Activated T-cell treated with anti-CD3 and anti-CD28 coated beads for 48 hours (primary cell): ENCODE measurements at places on chromosomes 11 and 22.

GRCh38 chr22:46138058-46138797 is 12.1 kb upstream of the PPARA start:
- no peak for DNase-seq

DNA sequence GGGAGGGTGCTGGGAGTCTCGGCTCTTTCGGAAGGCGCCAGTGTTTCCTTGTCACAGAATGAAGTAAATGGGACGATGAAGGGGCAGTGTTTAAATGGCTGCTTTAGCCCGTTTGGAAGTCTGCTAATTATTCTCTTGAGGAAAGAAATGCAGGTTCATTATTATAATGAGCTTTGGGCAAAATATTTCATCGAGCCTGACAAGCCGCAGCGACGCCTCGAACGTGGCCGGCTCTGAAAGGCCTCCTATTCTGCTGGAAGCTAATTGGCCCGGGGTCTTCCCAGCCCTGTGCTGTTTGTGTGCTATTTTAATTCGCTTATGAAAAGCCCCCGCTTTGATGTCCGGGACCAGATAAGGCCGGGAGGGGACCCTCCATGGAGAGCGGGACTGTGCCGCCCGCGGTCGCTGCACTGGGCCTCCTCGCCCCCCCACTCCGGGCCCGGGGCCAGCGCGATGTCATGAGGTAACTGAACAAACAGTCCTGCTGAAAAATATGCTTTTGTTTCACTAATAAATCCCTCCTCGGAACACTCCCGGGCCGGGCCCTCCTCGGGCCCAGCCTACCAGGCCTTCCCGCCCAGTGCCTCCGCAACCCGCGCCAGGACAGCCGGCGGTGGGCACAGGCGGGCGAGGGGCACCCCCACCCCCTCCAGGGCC is 78.4 kb downstream of the CDKN1C start:
- no peak for DNase-seq

DNA sequence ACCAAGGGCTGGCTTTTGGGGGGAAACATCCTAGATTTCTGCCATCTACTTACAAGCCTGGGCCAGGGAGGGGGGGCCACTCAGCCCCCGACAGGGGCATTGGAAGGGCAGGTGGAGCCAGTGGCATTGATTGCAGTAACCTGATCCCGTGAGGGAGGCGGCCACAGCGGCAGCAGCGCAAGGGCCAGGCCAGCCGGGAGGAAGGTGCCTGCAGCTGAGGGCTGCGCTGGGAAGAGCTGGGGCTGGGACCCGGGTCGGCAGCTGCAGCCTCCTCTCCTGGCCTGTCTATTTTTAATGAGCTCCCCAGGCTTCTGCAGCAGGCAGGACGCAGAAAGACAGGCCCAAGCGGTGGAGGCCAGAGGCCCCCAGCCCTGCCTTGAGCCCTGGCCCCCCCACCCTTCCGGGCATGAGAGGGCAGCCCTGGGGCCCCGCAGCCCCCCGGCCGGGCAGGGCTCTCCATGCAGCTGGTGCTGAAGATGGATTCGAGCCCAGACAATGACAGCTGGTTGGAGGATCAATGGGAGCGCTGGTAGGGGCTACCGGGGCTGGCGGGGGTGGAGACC is 10.6 kb downstream of the FREY1 start:
- DNase-seq: no peak

- no peak for DNase-seq
These were observed 173.2 kb downstream of the DSCAML1 start for GRCh38 chr11:117623831-117624271.

DNA sequence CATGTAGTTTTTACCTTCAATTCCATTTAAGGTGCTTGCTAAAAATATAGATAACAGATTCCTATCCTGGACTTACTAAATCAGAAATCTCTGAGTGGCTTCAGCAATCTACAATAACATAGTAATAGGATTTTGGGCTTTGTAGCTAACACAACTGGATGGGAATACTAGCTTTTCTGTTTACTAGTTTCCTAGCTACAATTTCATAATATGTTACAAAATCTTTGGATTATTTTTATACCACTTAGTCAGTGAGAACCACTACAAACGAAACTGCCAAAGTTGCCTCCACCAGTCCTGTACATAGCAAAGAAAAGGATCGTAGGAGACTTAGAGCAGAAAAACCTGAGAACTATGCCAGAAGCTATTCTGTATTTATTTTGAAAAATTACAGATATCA is 87.7 kb upstream of the ANO3 start:
- no peak for DNase-seq

GRCh38 chr11:116535120-116535519 is 237.7 kb downstream of the BUD13 start:
- no peak for DNase-seq

DNA sequence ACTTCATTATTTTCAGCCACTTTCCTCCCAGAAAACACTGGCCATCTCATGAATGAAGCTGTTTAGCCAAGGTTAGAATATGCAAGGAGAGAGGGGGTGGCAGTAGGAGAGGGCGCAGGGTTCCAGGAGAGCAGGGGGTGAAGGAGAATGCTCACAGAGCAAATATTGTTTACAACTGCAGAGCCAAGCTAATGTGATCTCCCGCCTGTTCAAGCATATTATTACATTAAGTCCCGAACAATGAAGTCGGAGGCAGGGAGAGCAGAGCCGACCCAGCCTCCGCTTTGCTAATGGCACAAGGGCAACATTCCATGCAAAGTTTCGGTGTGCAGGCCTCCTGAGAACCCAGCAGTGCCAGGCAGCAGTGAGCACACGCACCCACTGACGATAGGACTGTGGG is 80.1 kb downstream of the MICAL3 start:
- no peak for DNase-seq

GRCh38 chr22:44892803-44893730 is 116.7 kb downstream of the PHF21B start:
- no peak for DNase-seq

GRCh38 chr22:35475545-35475944 is 65.1 kb upstream of the RASD2 start:
- DNase-seq: no peak

DNA sequence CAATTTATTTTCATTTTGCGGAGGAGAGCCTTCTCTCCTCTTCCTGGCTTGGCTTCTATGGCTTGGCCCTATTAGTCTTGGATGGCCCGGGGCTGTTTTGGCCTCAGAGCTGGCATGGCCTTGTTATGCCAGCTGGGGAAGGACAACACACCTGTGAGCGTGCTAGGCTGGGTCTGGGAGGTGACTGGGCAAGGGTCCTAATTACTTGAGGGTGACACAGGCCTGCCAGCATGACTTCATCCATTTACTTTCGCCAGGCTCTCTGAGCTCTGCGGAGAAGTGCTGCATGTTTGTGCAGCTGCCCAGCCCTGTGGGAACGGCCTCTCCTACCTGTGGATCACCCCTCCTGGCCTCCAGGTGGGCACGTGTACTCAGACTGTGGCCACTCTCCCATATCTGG is 153.6 kb downstream of the SNX19 start:
- DNase-seq: no peak

DNA sequence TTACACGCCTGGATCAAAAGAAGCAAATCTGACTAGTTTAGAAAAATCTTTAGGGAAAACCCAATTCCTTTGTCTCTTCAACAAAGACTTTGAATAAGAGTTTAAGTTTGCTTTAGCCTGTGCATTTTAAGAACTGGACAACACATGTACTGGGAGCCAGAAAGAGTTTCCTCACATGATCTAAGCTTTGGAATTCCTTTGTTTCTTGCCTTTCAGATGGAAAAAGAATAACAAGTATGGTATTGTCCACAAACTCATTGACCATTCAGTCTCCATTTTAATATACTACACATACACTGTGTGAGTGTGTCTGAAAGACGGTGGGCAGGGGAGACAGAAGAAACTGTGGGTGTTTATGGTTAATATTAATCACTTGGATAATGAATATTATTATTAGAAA is 205.6 kb downstream of the MAML2 start:
- DNase-seq: no peak

DNA sequence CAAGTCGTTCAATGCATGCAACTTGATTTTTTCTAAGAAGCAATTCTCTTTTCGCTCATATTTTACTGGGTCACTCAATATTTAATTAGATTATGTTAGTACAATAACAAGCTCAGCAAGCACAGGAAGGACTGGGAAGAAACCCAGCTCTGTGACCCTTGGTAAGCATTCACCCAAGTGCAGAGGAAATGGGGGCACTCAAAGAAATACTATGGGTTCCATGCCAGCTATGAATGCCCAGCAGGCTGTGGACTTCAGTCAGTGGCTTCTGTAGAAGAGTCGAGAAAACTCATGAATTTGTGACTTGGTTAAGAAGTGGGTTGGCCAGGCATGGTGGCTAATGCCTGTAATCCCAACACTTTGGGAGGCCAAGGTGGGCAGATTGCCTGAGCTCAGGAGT is 123.6 kb downstream of the GALNT18 start:
- no peak for DNase-seq

- DNase-seq: no peak
These were observed 26.7 kb downstream of the RRP8 start for GRCh38 chr11:6576471-6577373.

GRCh38 chr11:73386016-73386415 is 9.8 kb downstream of the RELT start:
- DNase-seq: no peak

- DNase-seq: peak; percentile 60
These were observed 2.8 kb downstream of the PARVB start for GRCh38 chr22:44026630-44027511.

DNA sequence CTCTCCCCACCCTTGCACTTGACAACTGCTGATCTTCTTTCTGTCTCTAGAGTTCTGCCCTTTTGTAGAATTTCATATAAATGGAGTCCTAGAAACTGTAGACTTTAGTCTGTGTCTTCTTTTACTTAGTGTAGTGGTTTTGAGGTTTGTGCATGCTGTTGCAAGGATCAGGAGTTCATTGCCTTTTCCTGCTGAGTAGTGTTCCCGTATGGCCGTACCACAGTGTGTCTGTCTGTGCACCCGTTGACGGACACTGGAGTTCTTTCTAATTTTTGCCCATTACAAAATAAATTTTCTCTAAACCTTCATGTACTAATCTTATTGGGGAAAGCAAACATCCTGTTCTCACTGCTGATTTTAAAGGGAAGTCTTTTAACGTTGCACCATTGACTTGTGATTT is 138.1 kb downstream of the TBC1D22A start:
- no peak for DNase-seq

- DNase-seq: no peak
These were observed 101.3 kb upstream of the GAL start for GRCh38 chr11:68583041-68583446.

GRCh38 chr22:37661160-37661924 is 2.8 kb downstream of the PDXP start:
- DNase-seq: no peak

GRCh38 chr22:26697151-26697550 is 39.8 kb downstream of the MIAT start:
- no peak for DNase-seq

DNA sequence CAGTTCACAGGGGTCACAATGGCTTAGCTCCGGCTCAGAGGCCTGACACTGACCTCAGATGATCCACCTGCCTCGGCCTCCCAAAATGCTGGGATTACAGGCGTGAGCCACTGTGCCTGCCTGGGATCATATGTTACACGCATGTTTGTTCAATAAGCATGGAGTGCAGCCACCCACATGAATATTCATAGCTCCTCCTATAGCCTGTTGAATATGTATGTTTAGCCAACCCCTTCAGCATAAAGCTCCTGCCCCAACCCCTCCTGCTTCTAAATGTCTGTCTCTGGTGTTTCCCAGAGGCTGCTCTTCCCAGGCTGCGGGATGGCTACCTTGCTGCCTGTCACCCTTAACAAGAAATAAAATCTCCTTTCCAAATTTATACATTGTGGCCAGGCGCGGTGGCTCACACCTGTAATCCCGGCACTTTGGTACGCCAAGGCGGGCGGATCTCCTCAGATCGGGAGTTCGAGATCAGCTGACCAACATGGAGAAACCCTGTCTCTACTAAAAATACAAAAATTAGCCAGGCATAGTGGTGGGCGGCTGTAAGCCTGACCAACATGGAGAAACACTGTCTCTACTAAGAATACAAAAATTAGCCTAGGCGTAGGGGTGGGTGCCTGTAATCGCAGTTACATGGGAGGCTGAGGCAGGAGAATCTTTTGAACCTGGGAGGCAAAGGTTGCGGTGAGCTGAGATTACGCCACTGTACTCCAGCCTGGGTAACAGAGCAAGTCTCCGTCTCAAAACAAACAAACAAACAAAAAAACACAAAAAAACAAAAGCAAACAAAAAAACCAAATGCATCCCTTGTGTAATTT is 1.1 kb upstream of the APOBEC3F start:
- no peak for DNase-seq

GRCh38 chr22:49450498-49450897 is 377.2 kb downstream of the BRD1 start:
- DNase-seq: no peak

GRCh38 chr11:79290761-79291160 is 150.1 kb downstream of the TENM4 start:
- DNase-seq: no peak

DNA sequence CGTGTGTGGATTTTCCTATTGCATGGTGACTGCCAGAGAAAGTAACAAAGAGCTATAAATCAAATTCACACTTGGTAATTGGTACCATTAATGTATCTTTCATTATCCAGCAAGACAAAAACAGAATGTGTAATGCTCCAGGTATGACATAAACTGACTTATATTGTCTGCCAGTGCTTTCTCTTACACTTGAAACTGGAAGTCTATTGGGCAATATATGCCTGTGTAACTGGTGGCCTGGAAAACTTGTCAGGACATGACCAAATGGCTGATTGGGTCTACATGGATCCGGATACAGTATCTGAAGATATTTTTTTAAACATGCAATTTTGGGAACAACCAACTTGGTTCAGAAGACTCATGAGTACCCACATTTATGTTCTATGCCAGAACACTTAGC is 174.6 kb upstream of the ARHGAP42 start:
- no peak for DNase-seq

DNA sequence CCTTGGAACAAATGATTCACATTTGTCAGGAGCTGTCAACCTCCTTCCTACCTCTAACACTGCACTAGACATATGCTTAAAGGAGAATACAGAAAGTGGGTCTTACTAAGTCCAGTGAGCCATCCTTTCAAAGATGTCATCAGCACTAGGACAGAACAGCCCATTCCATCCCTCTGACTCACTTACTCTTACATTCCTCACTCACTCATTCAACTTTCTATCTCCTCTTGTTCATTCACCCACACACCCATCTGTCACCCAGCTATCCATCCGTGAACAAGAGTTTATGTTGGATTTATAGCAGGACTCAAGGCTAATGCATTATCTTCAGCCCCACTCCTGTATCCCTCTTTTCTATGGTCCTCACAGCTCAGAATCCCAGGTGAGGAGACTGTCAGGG is 9.1 kb downstream of the INSC start:
- DNase-seq: no peak

DNA sequence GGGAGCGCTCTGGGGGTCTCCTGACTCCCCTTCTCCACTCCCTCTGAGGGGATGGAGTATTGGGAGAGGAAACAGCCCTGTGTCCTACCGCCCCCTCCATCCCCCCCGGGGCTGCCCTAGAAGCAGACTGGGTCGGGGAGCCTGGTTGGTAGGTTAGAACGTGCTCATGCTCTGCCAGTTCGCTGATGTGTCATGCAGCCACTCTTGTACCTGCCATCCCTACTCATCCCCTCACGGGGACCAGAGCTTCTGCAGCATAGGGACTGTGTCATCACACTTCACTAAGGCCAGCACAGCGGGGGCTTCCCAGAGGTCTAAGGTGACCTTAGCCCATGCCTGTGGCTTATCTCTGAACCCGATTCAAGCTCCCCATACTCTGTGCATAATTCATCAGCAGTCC is 4.7 kb downstream of the KCNJ1 start:
- no peak for DNase-seq

GRCh38 chr11:107722662-107723061 is 10.8 kb upstream of the SLN start:
- DNase-seq: no peak
